ENCODE measurements at places on chromosomes 13 and 19.

DNA sequence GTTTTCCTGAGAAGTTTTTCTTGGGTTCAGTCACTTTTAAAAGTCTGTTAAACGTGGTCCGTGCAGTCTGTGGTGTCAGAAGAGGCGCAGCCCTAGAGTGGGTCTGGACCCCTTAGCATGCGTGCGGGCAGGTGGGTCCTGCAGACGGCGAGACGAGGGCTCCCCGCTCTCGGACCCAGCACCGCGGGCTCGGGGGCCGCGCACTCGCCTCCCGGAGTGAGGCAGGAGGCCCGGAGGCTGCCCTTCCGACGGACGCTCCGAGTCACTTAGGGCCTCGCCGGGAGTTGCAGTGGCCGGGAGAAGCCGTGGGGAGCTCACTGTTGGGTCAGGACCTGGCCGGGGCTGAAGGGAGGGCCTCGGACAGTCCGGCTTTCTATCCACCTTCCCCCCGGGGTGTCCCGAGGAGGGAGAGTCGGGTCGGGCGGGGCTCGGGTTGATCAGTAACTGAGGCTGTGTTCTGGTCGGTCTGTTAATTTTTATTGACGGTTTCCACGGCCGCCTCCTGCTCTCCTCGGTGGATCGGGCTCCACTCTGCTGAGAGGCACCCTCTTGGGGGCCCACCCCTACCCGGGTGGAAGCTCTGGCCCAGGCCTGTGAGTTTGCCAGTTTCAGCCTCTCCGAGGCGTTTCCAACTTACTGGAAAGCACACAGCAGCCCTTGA is 1.3 kb downstream of the PTBP1 start:
- no peak for DNase-seq

DNA sequence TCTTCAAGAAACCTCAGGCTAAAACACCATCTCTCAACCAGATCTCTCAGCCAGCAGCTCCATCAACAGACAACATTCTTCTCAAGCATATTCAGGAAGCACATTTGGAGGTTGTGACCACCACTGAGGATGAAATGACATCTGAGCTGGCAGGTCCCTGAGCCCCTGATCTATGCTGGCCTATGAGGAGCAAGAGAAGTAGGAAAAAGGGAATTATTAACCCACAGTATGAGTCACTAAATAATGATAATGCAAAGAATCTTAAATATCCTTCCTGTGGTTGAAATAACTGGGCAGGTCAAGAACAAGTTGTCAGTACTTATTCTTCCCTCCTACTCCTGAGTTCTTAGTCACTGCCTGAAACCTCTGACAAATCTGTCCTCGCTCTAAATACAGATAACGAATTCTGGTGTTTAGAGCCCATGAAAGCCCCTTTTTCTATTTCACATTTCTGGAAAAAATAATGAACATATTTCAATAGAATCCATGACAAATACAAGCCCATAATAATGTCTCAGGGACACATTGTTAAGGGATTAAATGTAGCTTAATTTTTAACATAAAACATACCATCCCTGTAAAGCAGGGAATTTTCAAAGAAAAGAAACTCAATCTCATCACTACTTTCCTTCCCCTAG is 225.8 kb upstream of the IRS2 start:
- DNase-seq = peak; percentile 94

DNA sequence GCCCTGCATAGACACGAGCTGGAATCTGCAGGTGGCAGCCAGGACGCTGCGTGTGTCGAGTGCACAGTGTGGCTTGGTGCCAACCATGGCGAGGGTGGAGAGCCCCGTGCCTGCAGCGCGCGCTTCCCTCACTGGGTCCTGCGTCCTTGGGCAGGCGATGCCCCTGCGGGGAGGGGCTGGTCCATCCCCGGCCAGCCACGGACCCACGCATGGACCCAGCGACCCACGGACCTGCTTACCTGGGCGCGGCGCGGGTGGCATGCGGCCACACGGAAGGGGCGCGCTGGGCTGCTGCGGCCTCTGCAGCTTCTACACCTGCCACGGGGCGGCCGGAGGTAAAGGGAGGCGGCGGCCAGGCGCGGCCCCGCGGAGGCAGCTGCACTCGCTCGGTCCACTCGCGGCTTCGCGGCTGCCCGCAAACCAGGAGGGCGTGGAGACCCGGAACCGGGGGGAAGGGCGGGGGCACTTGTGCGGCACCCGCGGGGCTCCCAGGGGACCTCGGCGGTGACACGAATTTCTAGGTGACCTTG is 569 bp upstream of the MCF2L start:
- DNase-seq = no peak

GRCh38 chr19:47274071-47274890 is at the start of gene INAFM1:
Gene INAFM1, plus strand, starts transcription at chr19:47274885. Its CDS starts 35 bp downstream, at chr19:47274920.
- peak; percentile 82 for DNase-seq

- no peak for DNase-seq
Observed at GRCh38 chr19:35135389-35135909, 590 bp upstream of the LGI4 start.

- DNase-seq = peak; percentile 14
Observed at GRCh38 chr19:36215276-36216123, 594 bp downstream of the ZNF146 start.

DNA sequence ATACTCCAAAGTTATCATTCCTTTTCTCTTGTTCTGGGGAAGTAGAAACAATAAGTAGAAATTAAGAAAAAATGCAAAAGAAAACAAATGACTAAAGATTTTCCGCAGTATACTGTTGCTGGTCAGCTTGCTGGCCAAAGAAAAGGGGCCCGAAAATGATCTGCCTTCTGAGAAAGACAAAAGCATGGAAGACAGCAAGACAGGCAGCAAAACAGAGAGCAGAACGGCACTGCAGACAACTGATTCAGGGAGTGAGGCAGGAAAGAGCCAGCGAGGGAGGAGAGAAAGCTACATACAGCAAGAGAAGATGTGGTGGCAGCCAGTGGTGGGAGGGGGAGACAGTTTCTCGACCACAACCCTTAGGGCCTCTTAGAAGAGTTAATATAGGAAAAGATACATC is 5.3 kb upstream of the DOCK9 start:
- DNase-seq = no peak

DNA sequence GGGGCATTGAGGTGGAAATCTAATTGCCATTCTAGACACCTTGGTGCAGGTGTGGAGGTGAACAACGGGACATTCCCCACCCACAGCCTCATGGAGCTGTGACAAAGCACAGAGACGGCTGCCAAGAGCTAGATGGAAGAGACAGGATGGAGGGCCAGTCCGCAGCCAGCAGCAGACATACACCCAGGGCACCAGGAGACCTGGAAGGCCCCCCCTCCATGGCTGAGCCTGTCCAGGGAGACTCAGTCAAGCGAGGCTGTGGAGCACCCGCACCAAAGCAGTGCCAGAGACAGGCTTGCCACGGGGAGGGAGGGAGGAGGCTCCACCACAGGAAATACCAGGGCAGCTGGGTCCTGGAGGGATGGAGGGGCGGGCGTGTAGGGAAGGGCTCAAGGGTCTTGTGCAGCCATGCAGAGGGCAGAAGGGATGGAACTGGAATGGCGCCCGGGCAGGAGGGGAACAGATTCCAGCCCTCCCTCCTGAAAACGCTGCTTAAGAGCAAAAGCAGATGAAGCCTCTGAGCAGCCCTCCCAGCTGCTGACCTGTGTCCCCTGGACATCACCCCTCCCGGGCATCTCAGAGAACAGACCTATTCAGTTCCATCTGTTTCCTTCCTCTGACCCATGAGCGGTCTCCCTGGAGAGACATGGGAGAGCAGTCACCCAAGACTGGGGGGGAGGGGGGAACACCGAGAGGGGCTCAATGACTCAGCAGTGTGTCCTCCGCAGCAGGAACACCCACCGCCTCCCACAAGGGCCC is 14.4 kb downstream of the EPS15L1 start:
- peak; percentile 32 for DNase-seq

DNA sequence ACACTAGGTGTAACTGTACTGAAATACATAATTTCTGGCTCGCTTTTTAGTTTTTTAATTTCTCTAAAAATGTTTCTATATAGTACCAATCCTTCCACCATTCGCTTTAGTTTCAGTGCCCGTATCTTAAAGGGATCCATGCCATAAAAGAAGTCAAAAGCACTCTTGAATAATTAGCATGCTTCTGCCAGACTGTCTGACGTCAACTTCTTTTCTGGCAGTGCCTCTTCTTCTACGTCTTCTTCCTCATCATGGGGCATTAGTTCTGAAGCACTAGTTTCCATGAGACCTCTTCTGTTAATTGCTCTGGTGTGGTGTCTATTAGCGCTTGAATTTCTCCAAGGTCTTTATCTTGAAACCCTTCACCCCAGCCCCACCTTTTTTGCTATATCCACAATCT is 93.8 kb upstream of the DOCK9 start:
- no peak for DNase-seq

DNA sequence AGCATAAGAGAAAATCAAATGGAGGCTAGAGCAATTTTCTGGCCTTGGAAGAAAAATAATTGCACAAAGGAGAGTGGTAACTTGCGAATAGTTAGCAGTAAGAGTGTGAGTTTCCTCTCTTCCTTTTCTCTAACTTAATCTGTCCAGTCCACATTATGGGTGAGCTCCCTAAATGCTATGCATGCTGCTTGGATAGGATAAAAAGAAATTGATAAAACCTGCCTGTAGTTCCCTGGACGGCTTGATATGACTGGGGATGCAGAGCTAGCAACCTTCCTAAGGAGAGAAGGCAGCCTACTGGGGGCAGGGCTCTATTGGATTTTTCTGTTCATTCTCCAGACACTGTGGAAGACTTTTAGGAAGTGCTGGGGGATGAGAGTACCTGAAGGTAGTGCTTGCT is 311.3 kb downstream of the LMO7 start:
- DNase-seq = no peak

GRCh38 chr19:9799162-9799561 is 19.7 kb downstream of the FBXL12 start:
- DNase-seq = no peak

- DNase-seq = no peak
Observed at GRCh38 chr19:17751103-17751911, at the start of gene FCHO1. Gene FCHO1, plus strand, starts transcription at chr19:17751477. Its CDS starts 3,688 bp downstream, at chr19:17755165.

DNA sequence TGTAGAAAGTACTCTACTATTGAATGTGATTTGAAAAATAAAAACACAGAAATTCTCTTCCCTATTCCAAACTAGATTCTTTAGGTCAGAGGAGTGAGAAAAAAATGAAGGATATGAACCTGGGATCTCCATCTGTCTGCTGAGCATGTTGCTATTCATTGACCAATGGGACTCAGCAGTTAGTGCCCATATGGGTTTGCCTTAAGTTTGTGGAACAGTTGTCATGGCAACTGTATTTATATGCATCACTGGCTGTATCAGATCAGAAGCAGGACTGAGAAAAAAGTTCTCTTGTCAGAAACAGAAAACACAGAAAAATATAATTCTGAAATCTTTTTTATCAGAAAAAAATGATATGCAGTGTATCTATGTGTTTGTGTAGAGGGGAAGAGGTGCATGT is 73.3 kb upstream of the ATXN8OS start:
- no peak for DNase-seq

GRCh38 chr13:88246239-88246638 is 575.1 kb downstream of the SLITRK5 start:
- no peak for DNase-seq

- DNase-seq = peak; percentile 42
Observed at GRCh38 chr13:114130837-114131582, 1.4 kb downstream of the RASA3 start.

- no peak for DNase-seq
Observed at GRCh38 chr13:40460116-40460515, 206.3 kb downstream of the FOXO1 start.

DNA sequence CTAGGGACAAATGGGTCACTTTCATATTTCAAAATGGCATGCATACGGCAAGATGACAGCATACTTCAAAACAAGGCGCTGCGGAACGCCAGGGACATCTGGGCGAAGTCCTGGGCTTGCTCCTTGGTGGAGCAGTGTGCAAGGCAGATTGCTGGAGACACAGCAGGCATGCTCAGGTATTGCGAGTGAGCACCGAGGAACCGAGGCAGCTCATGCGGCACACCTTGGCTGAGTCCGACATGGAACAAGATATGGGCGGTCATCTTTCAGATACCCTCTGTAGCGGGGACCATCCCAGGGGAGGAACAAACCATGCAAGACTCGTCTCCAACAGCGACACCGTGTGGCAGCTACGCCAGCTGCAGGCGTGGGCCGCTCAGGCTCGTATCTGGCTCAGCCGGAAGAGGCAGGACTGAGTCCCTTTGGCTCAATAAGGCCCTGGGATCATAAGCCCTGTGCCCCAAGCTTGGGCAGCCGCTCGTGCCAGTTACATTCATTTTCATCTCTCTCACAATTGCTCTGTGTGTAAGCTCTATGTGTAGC is 112.4 kb downstream of the NUFIP1 start:
- no peak for DNase-seq
